ENCODE measurements at places on chromosomes 5 and 9. TPM values are rescaled to one million over a fixed set of nuclear protein-coding genes. Genes with fewer than 3 reads are reported as not detected.

RFK gene
- 8.9 TPM for total RNA-seq

PRR16 gene
- total RNA-seq: 28.7 TPM

RNF183 gene
- total RNA-seq: not detected

ROR2 gene
- 0.32 TPM for total RNA-seq

POLR1E gene
- 18.0 TPM for total RNA-seq

KCNV2 gene
- total RNA-seq: not detected

GFI1B gene
- total RNA-seq: not detected

PPP1R26 gene
- 25.5 TPM for total RNA-seq

ZNF879 gene
- total RNA-seq: 38.8 TPM

TDRD7 gene
- total RNA-seq: 3.0 TPM

ZNF300 gene
- total RNA-seq: 2.9 TPM

FAM163B gene
- not detected for total RNA-seq

CDH9 gene
- total RNA-seq: not detected

DNA sequence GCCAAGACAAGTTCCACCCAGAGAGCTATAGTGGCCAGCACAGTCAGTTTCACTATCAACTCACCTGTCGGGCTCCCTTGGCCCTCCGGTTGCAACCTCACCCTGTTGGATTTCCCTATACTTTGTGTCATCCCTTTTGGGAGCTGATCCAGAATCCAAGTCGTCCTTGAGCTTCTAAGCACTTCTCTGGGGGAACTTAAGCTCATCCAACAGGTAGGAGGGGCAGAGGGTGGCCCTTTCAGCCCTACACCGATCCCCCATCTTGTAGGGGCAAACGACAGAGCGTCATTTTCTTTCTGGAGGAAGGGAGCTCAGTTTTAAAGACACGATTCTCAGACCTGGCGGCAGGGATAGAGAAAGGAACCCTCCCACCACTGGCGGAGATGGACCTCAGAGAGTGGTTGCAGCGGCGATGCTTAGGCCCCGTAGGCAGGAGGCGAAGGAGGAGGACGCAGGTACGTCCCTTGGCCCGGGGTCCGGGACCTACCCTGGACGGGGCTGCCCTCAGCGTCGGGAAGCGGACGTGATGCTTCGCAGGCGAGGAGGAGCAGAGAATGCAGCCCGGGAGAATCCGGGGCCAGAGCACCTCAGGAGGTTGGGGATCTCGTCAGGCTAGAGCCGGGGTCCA lies 519 bp downstream of the ZER1 start:
- H3K4me1 ChIP-seq: peaks cover 23% of the 10 kb centered on the region
- peak overlapping the region; percentile 95 for H3K27ac ChIP-seq
- H3K36me3 ChIP-seq: no peaks in the 10 kb centered on the region
- no peak for DNase-seq
- H3K4me3 ChIP-seq: peak overlapping the region; percentile 84
- no peaks in the 10 kb centered on the region for H3K27me3 ChIP-seq

GRCh38 chr9:20083390-20083789 lies 294.6 kb upstream of the SLC24A2 start:
- no peak overlapping the region for H3K4me3 ChIP-seq
- H3K27me3 ChIP-seq: no peaks in the 10 kb centered on the region
- no peak overlapping the region for H3K27ac ChIP-seq
- no peaks in the 10 kb centered on the region for H3K36me3 ChIP-seq
- H3K4me1 ChIP-seq: no peaks in the 10 kb centered on the region

- DNase-seq: no peak
- no peak overlapping the region for H3K4me3 ChIP-seq
- no peaks in the 10 kb centered on the region for H3K27me3 ChIP-seq
- H3K36me3 ChIP-seq: no peaks in the 10 kb centered on the region
Observed at GRCh38 chr9:84993105-84993504, 323.6 kb downstream of the NTRK2 start.

DNA sequence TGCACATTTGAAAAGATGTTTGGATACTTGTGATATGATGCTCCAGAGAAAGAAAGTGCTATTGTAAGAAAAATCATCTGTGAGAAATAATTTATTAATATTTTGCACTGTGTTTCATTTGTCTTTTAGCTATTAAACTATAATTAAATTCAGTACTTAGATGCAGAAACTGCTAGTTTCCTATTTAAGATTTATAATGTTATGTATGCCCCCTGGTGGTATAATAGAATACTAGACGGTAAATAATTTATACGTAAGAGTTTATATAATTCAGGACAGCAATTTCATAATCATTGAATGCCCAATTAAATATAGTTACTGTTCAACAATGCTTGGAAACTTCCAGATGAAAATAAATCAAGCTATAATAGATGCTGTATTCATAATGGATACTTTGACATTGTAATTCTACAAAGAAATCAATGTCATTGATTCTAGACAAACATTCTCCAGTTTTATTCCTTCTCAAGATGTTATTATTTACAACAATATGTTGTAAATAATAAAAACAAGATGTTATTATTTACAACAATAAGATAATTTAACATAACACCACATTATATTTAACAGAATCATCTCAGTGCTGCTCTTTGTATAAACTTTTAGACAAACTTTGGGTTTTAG lies 101.0 kb downstream of the TMEM232 start:
- H3K4me3 ChIP-seq: no peak overlapping the region
- no peak for DNase-seq
- no peaks in the 10 kb centered on the region for H3K36me3 ChIP-seq
- H3K4me1 ChIP-seq: no peaks in the 10 kb centered on the region
- no peaks in the 10 kb centered on the region for H3K27me3 ChIP-seq
- H3K27ac ChIP-seq: no peak overlapping the region

DNA sequence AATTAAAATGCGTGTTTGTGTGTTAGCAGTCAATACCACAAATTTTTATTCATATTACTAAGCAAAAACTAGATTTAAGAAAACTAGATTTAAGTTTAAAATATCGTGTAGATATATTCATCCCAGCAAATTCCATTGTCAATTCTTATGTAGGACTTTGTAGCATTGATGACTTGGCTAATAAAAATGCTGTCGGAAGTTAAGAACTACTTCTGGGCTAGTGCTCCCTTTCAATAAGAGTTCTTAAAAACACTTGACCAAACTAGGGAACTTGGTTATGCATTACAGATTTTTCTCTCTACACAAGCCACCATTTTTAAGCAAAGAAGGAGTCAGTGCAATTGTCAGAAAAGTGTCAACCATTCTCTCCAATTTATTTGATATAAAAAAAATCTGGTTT lies 68.7 kb upstream of the RAD23B start:
- no peaks in the 10 kb centered on the region for H3K36me3 ChIP-seq
- no peak overlapping the region for H3K4me3 ChIP-seq
- no peaks in the 10 kb centered on the region for H3K27me3 ChIP-seq
- no peaks in the 10 kb centered on the region for H3K4me1 ChIP-seq

GRCh38 chr9:93623753-93624152 lies 47.4 kb downstream of the PHF2 start:
- no peaks in the 10 kb centered on the region for H3K36me3 ChIP-seq
- H3K27ac ChIP-seq: no peak overlapping the region
- no peak overlapping the region for H3K4me3 ChIP-seq
- H3K4me1 ChIP-seq: no peaks in the 10 kb centered on the region

DNA sequence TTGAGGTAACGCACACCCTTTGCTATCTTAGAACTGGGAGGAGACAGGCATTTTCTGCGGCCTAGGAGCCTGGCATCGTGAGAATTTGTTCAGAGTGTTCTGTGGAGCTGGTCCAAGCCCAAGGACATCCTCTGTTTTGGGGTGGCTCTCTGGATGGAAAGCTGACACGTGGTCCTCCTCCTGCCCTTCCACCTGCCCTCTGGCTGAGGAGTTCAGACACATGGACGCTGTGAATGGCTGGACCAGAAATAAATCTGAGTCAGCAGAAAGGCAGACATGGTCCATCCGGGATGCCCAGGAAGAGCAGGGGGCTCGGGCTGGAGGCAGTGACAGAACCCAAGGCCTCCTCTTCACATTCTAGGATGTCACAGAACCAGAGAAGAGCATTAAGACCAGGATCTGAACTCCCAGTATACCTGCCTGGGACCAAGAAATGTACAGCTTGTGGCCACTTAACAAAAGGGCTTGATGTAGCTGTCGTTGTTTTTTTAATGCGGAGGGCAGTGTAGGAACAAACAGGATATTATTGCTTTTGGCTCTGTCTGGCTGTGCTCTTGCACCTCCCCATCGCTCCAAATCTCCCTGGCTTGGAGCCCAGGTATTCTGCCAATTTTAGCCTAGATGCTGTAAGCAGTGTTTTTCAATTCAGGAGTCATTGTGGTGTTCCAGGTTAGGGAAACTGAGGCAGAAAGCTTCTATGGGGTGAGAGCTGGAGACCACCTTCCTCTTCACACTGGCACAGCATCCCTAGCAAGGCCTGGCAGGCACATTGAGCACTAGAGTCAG lies 2.4 kb downstream of the CKMT2 start:
- H3K27me3 ChIP-seq: no peaks in the 10 kb centered on the region
- peak overlapping the region; percentile 39 for H3K4me3 ChIP-seq
- no peaks in the 10 kb centered on the region for H3K36me3 ChIP-seq

DNA sequence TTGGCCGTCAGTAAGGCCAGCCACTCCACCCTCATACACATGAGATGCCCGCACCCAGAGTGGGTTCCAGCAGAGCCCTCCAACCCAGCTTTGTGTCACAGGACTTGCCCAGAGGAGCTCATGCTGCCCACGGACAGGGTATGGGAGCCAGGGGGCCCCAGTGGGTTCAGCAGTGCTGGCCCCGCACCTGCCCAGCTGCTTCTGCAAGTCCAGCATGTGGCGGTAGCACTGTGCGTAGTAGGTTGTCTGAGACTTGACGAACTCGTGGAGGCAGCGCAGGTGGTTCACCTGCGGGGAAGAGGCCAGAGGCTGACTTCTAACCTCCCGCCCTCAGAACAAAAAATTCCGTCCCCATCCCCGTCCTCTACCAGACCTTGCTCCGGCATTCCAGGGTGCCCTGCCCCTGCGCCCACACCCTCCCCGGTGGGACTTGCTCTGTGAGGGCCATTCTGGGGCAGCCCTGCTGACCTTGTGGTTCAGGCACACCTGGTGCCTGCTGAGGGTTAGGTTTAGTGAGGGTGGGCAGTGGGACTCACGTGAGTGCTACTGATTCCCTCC lies 18.5 kb downstream of the SH3GLB2 start:
- no peak for DNase-seq
- peaks cover 18% of the 10 kb centered on the region for H3K4me1 ChIP-seq
- H3K4me3 ChIP-seq: no peak overlapping the region
- H3K27me3 ChIP-seq: no peaks in the 10 kb centered on the region
- no peak overlapping the region for H3K27ac ChIP-seq

- H3K27ac ChIP-seq: peak overlapping the region; percentile 70
- H3K4me3 ChIP-seq: no peak overlapping the region
- H3K4me1 ChIP-seq: peaks cover 19% of the 10 kb centered on the region
- no peaks in the 10 kb centered on the region for H3K36me3 ChIP-seq
- DNase-seq: peak; percentile 89
Observed at GRCh38 chr5:175689147-175689991, 31.5 kb downstream of the HRH2 start.

- H3K4me1 ChIP-seq: no peaks in the 10 kb centered on the region
- no peak overlapping the region for H3K27ac ChIP-seq
- H3K27me3 ChIP-seq: no peaks in the 10 kb centered on the region
- no peak overlapping the region for H3K4me3 ChIP-seq
- DNase-seq: no peak
Observed at GRCh38 chr9:76510041-76510440, 51.1 kb downstream of the GCNT1 start.

GRCh38 chr5:43073597-43074546 lies 33.8 kb upstream of the ANXA2R start:
- peaks cover 4% of the 10 kb centered on the region for H3K4me1 ChIP-seq
- peaks cover 25% of the 10 kb centered on the region for H3K36me3 ChIP-seq
- no peak for DNase-seq
- no peak overlapping the region for H3K4me3 ChIP-seq
- H3K27me3 ChIP-seq: no peaks in the 10 kb centered on the region

- H3K36me3 ChIP-seq: no peaks in the 10 kb centered on the region
- H3K4me3 ChIP-seq: no peak overlapping the region
- no peak for DNase-seq
- no peaks in the 10 kb centered on the region for H3K27me3 ChIP-seq
- H3K4me1 ChIP-seq: no peaks in the 10 kb centered on the region
- H3K27ac ChIP-seq: no peak overlapping the region
Observed at GRCh38 chr5:164119806-164120447, 614.5 kb downstream of the MAT2B start.

DNA sequence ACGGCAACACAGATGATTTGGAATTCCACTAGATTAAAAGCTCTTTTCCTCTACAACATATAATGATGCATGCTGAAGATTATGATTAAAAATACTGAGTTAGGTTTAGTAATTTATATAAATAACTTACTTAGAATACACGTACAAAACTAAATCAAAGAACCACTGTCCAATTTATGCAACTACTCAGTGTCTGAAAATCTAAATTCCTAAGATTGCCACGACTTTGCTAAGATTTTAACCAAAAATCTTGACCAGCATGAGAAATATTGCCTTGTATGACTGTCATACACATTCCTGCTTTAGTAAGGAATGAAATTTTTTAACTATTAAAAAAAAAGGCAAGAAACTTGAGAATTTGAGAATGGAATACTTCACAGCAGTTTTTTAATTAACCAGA lies 292.4 kb downstream of the ZNF608 start:
- no peaks in the 10 kb centered on the region for H3K27me3 ChIP-seq
- DNase-seq: no peak
- H3K4me1 ChIP-seq: no peaks in the 10 kb centered on the region
- H3K36me3 ChIP-seq: no peaks in the 10 kb centered on the region
- no peak overlapping the region for H3K4me3 ChIP-seq
